ENCODE measurements at places on chromosomes 3 and 15.
A peak's percentile ranks its signal among the peaks of the same experiment; 100 is the strongest.

GRCh38 chr15:101062063-101062462, 142.9 kb downstream of the LRRK1 start:
- DNase-seq = no peak

GRCh38 chr3:123783050-123783689, 101.0 kb downstream of the MYLK start:
- no peak for DNase-seq

DNA sequence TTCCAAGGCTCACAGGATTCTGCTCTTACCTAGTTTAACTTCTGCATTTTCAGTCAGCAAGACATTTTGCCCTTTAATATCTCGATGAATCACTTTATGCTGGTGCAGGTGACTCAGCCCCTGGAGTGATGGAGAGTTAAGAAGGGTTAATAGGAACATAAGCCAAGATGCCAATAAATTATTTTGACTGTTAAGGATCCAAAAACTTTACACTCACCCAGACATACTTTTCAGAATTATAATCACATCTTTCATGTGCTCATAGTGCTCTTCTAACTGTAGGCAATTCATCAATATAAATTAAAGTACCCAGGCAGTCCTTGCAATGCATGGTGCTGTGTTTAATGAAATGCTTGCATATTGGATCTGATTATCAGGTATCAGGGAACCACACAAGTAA, 164.1 kb upstream of the SLC2A2 start:
- no peak for DNase-seq

DNA sequence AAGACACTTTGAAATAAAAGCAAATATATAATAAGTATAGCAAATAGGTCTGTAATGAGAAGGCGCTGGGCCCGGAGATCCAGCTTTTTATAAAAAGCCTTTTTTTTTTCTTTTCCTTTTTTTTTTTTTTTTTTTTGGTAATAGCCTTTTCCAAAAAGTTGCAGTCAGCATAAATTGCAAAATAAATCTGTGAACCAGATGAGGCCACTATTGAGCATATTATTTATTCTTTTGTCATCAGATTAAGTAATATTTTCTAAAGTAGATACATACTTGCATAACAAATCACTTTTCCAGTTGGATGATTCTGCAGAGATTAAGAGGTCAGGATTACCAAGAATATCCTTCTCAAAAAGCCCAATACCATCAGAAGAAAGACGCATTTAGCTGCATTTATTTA, 24.9 kb downstream of the FMN1 start:
- DNase-seq = no peak

DNA sequence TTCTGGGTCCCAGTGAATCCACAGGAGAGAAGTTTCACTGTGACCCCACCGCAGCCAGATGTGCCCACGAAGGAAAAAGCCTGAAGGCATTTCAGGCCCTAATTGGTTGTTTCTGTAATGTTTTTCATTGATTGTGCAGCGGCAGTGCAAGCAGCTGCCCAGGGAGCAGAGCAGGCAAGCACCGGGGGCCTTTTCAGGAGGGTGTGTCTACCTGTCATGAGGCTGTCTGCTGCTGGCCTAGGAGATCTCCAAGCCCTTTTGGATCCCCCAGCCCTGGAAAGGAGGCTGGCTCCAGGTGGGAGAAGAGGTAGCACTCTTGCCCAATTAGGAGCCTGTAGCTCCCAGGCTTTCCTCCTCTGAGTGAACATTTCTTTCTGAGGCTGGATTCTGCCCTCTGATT, 108.8 kb downstream of the EPHB1 start:
- no peak for DNase-seq

DNA sequence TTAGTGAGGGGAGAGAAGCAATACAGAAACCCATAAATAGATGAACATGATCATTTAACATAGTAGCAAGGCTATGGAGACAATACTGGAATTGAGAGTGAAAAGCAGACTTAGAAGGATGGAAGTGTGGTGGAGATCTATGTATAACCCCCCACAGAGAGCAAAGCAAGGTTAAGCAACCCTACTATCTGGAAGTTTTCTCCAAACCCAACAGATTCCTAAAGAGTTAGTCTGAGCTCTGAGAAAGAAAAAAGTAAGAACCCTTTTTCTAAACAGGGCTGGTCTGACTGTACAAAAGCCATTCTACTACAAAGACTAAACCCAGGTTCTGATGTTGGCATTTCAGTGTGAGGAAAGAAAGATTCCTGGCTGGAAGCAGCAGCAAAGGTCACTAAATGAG, 153.2 kb downstream of the WNT5A start:
- peak; percentile 74 for DNase-seq

- DNase-seq = no peak
These were observed 29.8 kb downstream of the FBXL22 start for GRCh38 chr15:63626955-63627354.

DNA sequence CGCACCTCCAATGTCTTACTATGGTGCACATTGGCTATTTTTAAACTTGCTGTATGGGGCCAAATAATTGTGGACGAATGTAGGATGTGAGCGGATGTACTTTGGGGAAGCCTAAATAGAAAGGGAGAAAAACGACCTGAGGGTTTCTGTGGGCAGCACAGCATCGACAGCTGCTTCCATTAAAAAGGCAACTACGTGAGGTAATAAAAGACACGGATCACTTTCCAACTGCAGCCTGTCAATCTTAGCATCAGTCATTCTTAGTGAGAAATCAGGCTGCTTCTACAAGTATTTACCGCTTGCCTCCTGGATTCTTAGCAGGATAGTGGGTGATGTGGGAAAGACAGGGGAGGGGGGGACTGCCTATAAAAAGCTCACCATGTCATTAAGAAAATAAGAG, 186.7 kb upstream of the SLC2A2 start:
- no peak for DNase-seq

- no peak for DNase-seq
These were observed 92.5 kb upstream of the SNRPA1 start for GRCh38 chr15:101387574-101387973.

GRCh38 chr3:111215481-111215880, 143.9 kb downstream of the NECTIN3 start:
- no peak for DNase-seq

- DNase-seq = no peak
These were observed 560 bp upstream of the TTLL13 start for GRCh38 chr15:90248789-90249202.

- no peak for DNase-seq
These were observed 466.5 kb upstream of the CNTN4 start for GRCh38 chr3:1632128-1632527.

DNA sequence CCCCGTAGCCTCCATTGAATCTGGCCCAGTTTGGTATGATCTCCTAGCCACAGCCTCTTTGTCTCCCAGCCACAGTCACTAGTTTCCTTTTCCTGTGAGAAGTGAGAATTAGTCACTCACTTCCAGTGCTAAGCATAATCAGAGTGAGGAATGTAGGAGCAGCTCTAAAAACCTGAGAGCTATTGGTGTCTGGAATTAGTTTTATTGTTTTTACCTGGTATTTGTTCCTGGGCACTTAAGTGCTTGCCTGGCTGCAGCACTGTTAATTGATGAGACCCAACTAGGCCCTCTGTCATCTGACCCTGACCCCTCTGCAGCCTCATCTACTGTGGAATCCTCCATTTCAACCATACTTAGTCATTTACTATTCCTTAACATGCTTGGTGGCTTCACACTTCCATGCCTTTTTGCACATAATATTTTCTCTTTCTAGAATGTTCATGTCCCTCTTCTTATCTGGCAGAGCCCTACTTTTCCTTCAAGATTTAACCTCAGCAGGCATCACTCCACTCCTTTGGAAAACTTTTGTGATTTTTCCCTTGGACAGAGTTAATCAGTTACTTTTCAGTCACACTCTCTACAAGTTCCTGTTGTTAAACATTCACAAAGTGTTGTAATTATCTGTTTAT, 48.8 kb downstream of the PDE8A start:
- no peak for DNase-seq

DNA sequence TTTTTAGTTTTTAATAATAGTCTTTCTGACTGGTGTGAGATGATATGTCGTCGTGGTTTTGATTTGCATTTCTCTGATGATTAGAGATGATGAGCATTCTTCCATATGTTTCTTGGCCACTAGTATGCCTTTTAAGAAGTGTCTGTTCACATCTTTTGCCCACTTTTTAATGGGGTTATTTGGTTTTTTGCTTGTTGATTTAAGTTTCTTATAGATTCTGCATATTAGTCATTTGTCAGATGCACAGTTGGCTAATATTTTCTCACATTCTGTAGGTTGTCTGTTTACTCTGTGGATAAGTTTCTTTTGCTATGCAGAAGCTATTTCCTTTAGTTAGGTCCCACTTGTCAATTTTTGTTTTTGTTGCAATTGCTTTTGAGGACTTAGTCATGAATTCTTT, 185.4 kb downstream of the SUCNR1 start:
- DNase-seq = no peak

- no peak for DNase-seq
These were observed 121.0 kb downstream of the MTHFS start for GRCh38 chr15:79775821-79776220.

DNA sequence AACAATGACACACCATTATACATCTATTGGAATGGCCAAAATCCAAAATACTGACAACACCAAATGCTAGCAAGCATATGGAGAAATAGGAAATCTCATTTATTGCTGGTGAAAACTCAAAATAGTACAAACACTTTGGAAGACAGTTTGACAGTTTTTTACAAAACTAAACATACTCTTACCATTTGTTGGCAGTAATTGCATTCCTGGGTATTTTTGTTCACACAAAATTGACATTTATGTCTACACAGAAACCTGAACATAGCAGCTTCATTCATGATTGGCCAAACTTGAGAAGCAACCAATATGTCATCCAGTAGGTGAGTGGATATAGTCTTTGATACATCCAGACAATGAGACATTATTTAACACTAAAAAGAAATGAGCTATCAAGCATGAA, 489.9 kb downstream of the PLOD2 start:
- DNase-seq = no peak

DNA sequence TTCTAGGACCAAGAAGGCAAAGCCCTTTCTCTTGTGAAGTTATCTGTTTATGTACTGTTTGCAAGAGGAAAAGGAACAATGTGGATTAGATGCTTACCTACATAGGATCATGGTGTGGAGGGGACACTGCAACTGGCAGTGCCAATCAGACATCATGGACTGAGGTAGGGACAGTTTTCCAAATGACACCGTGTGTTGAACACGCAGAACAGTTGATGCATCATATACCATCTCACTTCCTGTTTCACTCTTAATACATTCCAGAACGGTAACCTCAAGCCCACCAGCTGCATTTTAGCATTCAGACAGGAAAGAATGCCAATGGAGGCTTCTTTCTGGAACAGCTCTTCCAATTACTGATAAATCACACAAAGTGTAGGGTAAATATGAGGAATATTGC, 397.7 kb upstream of the LMCD1 start:
- no peak for DNase-seq

DNA sequence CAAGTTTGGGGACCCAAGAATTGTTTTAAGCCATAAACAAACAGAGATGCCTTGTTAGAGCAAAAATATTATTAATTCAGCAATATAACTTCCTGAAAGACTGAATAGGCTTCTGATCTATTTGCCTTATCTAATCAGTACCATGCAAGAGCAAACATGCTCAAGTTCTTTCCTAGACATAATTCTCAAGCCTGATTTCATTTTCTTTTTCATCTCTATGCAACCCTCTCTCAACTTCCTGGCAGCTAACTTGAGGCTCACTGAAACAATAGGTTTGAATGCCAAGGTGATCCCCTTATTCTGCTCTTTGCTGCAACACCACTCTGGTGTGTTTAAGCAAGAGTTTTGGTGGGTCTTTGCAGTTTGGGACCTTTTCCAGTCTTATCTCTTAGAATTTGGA, 230.9 kb upstream of the CD96 start:
- DNase-seq = no peak

DNA sequence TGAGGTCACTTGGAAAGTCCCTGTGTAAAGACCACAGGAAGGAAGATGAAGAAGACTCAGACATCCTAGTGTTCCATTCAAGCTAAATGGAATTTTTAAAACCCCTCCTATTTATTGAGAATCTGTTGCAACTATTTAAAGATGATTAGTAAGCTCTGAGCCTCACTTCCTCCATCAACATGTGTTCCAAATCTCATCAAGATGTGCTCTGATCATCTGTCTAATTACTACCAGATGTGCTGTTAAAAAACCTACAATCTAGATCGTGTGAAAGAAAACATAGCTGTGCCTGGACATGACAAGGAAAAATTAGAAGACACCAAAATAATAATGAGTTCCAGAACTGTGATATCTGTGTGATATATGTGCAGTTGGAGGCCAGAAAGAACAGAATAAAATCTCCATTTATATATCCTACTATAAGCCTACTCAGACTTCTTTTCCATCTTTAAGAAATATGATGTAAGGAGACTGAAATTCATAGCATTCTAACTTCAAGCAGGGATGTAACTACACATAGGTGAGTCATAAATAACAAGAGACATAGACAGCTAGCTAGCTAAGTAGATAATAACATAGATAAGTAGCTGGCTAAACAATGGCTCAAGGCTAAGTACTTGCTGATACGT, 7.8 kb downstream of the XPC start:
- DNase-seq = no peak

DNA sequence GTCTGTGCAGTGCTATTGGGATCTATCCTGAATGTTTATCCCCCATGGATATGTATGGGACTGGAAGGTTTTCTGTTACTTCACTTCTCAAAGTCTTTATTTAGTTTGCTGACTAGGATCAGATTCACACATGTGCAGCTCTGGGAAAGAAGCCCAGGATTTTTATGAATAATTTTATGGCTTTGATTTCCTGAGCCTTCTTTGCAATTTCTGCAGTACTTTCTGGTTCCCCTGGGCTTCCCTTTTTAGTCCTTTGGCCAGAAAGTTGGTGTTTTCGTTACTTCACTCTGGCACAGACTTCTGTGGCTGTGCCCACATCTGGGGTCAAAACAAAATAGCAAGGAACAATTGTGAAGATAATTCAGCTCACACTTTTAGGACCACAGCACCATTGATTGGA, 721.0 kb downstream of the OTOL1 start:
- DNase-seq = peak; percentile 37

DNA sequence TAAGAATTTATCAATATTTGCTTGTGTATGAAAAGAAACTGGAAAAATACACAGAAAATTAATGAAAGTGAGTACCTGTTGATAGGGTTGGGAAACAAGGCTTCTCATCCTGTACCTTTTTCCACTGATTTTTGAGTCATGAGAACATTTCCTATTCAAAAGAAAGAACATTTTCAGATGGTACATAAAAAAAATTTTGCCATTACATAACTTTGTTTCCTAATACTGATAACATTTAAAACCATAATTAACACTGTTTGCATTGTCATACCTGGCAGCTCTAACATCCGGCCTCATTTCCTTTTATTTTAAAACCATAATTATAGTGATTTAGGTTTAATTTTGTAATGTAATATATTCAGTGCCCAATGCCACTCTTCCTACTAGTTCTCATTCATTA, 11.7 kb downstream of the NKTR start:
- no peak for DNase-seq

- no peak for DNase-seq
These were observed 332.9 kb downstream of the ROBO2 start for GRCh38 chr3:77372634-77373346.

DNA sequence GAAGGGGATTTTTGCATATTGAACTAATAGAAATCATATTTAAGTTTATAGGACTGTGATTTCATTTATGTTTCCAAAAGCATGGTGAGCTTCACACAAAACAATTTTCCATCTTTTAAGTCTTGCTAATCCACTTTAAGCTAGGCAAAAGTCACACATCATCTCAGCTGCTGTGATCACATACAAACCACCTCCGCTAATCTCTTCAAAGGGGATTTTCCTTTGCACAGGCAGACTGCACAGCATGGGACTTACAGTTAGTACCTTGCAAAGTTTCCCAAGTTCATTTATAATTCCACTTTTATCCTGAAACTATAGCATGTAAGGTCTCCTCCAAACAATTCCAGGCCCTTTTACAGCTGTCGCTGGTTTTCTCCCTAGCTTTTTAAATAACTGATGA, 225.1 kb upstream of the CNTN3 start:
- DNase-seq = no peak

- no peak for DNase-seq
These were observed 332.1 kb downstream of the ARRDC4 start for GRCh38 chr15:98292442-98293240.

Data from GM04503 (cell line).